SK-N-SH (cell line): ENCODE measurements at places on chromosomes 7 and 10. TPM values are rescaled to one million over a fixed set of nuclear protein-coding genes. Genes with fewer than 3 reads are reported as not detected.
A peak's percentile ranks its signal among the peaks of the same experiment; 100 is the strongest.

GRCh38 chr10:89591111-89591795 lies 53.8 kb downstream of the PANK1 start:
- no peak for DNase-seq

GRCh38 chr10:120508393-120508792 lies 51.4 kb downstream of the PLPP4 start:
- no peak for DNase-seq

Gene UNCX
- not detected in 2 replicates for polyA plus RNA-seq

- DNase-seq, result peak; percentile 59
Observed at GRCh38 chr10:48470115-48470892, 134.6 kb downstream of the ARHGAP22 start.

DNA sequence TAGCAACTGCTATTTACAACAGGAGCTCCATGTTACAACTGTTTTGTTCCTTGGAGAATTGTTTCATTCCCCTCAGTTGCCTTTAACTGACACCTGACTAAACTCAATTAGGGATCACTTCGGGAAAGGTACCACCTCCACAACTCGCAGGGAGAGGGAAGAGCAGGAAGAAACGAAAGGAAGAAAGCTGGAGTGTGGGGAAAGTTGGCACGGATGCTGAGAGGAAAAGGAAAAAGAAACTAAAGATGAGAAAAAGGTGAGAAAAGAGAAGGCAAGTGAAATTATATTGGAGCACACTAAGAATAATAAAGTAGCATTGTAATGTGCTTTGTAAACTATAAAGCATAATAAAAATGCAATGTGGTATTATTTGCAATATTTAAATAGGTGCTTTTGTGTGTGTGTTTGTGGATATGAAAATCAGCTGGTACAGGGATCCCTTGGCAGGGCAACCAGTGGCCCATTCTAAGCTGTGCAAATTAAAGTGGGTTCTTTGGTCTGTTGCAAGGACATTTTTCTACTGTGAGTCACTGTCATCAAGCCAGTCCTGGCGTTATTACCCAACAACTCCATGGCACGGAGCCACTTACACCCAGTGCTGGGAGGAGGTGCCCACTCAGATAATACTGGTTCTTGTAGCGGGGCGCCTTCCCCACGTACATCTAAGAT lies 45.9 kb downstream of the HIPK2 start:
- no peak for DNase-seq

GRCh38 chr10:133526957-133527588 lies at the start of gene CYP2E1:
CYP2E1 (plus strand) TSS chr10:133527363; CDS start chr10:133527396, 33 bp downstream.
- DNase-seq, result no peak

Gene NODAL
- polyA plus RNA-seq, result not detected in 2 replicates

GRCh38 chr7:51601461-51601860 lies 284.9 kb upstream of the COBL start:
- no peak for DNase-seq

- DNase-seq, result peak; percentile 74
Observed at GRCh38 chr7:31122649-31123058, 70.5 kb downstream of the ADCYAP1R1 start.
